NCI-H1092 (cell line): ENCODE measurements at places on chromosomes 3 and 15.

GRCh38 chr3:25566358-25566920, 98.3 kb downstream of the TOP2B start:
- no peak for DNase-seq

GRCh38 chr3:20909511-20909910, 723.5 kb upstream of the SGO1 start:
- no peak for DNase-seq

GRCh38 chr3:152642658-152643057, 192.3 kb upstream of the P2RY1 start:
- no peak for DNase-seq

- DNase-seq: no peak
Observed at GRCh38 chr3:177473184-177473583, 275.9 kb upstream of the TBL1XR1 start.

- no peak for DNase-seq
Observed at GRCh38 chr3:185737020-185737419, 87.8 kb downstream of the IGF2BP2 start.

- no peak for DNase-seq
Observed at GRCh38 chr3:123755085-123755484, 129.0 kb downstream of the MYLK start.

DNA sequence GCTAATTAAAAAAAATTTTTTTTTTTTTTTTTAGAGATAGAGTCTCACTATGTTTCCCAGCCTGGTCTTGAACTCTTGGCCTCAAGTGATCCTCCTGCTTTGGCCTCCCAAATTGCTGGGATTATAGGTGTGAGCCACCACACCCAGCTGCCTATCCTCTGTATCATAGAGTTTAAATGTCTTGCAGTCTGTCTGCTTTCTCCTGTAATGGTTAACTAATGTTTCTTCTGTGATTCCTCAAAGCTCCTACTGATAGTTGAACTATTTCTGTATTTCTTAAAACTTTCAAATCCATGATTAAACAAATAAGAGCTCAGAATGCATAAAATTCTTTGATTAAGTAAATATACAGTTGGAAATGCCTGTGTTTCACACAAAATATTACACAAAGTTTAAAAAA, 115.4 kb upstream of the TPM1 start:
- DNase-seq: no peak

DNA sequence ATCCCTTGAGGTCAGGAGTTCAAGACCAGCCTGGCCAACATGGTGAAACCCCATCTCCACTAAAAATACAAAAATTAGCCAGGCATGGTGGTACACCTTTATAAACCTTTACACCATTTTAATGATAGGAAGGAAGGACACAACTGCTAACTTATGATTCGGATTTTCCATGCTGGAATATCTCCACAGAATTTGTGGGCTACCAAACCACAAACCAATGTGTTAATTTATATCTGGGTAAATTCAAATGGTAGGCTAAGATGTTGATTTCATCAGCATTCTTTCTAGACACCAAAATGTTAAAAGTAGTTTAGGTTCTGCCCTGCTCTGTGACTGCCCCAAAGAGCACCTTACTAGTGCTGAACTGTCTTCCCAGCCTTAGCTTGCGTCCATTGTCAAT, 72.8 kb downstream of the POLQ start:
- no peak for DNase-seq

DNA sequence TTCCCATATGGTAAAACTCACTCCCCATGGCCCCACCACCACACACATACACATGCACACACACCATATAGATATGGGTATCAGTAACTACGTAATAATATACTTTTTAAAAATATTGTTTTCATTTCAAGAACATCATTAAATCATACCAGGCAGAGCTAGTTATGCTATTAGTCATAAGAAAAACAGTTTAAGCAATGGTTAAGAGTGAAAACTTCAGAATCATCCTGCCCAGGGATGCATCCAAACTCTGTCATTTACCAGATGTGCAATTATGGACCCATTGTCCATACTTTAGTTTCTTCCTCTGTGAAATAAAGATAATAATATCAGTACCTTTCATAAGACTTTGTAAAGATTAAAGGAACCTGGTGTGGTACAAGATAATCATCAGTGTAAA, 608.3 kb downstream of the RBMS3 start:
- DNase-seq: no peak

DNA sequence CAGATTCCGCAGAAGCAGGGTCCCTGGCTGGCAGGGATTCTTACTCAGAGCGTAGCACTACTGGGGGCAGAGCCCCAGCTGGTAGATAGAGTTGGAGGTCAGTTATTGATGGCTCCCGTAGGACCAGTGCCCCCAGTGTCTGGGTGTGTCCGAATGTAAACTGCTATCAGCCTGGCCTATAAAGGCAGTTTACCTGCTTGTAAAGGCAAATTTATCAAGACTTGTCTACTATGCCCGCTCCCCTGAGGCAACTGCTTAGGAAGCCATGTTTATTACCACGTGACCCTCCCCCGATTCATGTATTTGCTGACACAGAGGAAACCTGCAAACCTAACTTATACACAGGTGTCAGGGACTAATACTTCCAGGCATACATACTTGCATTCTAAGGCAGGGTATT, 607 bp upstream of the PPP1R14D start:
- DNase-seq: no peak

GRCh38 chr3:20161714-20162113, 24.3 kb downstream of the SGO1 start:
- DNase-seq: no peak

GRCh38 chr15:46956456-46956855, 760.8 kb upstream of the SEMA6D start:
- DNase-seq: no peak

GRCh38 chr3:55180936-55181535, 253.2 kb upstream of the LRTM1 start:
- DNase-seq: no peak

GRCh38 chr15:24075420-24076089, 388.4 kb upstream of the NDN start:
- no peak for DNase-seq

- no peak for DNase-seq
Observed at GRCh38 chr3:126912491-126913195, 70.3 kb upstream of the PLXNA1 start.

GRCh38 chr3:12999147-13000140, 73.8 kb downstream of the IQSEC1 start:
- DNase-seq: no peak

GRCh38 chr15:63358241-63359029, 23.2 kb downstream of the CA12 start:
- DNase-seq: no peak

GRCh38 chr3:152192050-152192449, 76.7 kb upstream of the MBNL1 start:
- DNase-seq: no peak

DNA sequence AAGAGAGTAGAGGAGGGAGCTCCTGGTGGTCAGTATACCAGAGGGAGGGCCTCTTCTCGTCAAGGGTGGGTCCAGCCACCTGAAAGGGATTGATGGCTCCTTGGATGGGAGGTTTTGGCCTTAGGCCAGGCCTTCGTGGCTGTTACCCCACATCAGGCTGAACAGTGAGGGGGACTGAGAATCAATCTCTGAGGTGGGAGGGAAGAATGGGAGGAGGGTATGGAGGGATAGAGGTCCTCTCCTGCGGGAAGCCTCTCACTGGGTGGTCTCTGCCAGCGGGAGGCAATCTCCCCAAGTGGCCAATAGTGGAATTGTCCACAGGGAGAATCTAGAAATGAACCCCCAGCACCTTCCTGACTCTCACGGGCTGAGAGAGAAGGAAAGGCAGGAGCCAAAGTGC, 53.5 kb downstream of the BSN start:
- no peak for DNase-seq

- DNase-seq: no peak
Observed at GRCh38 chr3:133568294-133569014, 5.0 kb upstream of the CDV3 start.

DNA sequence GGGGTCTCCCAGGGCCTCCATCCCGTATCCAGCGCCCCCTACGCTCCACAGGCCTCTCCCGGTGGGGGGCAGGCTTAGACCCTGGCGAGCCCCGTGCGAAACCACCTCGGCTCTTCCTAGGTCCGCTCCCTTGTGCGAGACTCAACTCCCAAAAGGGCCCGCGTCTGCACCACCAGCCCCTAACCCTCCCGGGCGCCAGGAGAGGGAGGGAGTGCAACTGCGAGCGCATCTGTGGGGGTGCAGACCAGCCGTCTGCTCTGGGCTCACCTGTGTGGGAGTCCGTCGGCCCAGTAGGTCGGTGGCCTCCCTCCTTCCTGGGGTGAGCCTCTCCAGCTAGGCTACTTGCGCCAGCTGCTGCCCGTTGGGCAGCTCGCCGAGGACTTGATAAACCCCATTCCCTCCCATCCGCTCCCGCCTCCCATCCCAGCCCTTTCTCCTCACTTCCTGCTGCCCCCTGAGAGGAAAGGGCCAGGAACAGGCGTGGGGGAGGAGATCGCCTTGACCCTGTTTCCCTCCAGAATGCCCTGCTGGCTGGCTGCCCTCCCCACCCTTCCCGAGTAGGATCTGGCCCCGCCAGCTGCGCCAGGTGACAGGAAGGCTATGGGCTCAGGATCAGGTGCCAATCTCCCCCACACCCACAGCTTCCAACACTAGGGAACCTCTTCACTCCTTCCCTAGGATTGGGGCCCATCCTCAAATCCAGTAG, at the start of gene HYAL2:
Gene HYAL2, minus strand, starts transcription at position 360 of the 706 bp plus-strand sequence. CDS start 2,256 bp downstream, outside the sequence.
- peak; percentile 33 for DNase-seq

DNA sequence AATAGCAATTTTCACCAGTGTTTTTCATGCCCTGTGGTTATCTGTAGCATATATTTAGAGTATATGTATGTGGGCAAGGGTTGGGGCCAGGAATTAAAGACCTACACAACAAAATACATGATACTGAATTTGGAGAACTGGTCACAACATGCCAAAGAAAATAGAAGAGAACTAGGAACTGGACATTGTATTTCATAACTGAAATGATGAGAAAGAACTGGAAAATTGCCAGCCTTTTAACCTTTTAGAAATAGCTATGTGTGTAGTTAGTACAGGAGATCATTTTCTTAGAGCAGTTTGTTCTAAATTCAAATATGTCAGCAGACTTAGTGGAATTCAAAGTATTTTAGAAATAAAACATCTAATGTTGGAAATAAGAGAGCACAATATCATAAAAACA, 227.1 kb upstream of the CGNL1 start:
- no peak for DNase-seq
